Cardiac fibroblast (primary cell): ENCODE measurements at places on chromosomes 6 and 20.

GRCh38 chr6:163444077-163444476 is 29.6 kb downstream of the QKI start:
- DNase-seq = no peak

DNA sequence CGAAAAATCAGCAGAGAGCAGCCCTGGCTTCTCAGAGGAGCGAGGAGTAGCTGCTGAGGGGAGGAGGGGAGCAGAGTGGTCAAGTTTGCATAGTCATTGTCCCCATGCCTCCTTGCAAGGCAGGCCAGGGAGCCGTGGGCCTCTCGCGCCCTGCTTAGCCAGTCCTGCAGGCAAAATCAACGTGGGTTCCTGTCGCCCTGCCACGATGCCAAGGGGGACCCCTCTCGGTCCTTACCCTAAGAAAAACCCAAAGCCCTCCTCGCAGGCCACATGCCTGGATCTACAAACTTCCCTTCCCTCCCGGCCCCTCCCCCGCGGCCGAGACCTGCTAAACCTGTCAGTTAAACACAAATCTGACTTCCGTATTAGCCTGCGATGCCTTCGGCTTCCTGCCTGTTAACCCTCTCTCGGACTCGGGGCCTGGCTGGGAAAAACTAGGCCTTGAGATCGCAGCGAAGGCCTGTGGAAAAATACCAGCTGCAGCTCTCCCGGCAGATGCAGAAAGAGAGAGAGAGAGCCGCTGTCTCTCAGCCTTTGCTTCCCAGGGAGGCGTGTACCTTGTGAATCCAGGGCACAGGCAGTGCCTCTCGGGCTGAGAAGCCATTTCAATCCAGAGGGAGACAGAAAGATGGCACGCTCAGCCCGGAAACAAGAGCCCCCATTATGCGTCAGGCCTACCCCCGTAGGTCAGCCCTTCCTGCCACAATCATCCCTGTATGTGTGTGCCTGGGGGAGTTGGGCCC is 968 bp upstream of the ZMYND8 start:
- DNase-seq = peak; percentile 88

DNA sequence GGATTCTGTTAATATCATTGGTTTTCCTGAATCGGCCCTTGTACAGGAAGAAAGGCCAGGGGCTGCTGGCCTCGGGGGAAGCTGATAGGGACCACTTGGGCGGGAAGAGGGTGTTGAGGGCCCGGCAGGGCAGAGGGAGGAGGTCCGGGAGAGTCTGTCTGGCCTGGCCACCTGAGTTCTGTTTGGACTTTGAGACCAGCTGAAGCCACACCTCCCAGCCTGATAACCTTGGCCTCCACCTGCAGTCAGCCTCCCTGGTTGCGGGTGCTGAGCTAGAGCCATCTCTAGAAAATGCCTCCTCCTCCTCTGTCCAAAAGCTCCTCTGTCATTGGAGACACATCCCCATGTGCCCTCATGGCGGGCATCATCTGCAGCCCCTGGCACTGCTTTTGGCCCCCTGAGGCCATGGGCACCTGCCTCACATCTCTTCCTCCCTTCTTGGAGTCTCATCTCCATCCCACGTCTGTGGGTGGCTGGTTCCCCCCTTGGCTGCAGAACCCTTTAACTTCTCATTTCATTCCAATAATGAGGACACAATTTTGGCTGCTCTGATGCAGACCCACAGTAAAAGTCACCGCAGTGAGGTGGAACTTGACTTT is 16.6 kb downstream of the APCDD1L start:
- no peak for DNase-seq

DNA sequence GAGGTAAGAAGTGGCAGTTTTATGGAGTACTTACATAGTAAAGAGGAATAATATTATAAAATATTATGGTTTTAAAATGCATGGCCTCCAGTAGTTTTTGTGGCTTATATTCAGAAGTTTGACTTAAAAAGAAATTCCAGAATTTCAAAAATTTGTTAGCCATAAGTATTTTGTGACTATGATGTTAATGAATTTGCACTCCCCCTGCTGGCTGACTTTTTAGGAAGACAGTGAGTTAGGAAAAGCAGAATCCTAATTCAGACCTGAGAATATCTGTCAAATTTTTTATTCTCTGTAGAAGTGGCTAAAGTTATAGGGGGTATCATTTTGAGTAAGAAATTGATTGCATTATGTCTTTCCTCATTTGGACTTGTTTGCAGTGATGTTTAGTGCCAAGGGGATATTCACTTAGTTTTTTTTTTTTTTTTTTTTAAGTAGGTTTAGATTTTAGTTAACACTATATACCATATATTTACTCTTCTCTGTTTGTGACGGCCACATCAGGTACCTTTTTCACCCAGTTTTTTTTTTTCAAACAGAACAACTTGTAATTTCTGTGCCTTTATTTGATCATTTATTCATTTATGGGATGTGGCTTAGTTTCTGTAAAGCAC is 40.8 kb downstream of the ZFAND3 start:
- DNase-seq = peak; percentile 69

DNA sequence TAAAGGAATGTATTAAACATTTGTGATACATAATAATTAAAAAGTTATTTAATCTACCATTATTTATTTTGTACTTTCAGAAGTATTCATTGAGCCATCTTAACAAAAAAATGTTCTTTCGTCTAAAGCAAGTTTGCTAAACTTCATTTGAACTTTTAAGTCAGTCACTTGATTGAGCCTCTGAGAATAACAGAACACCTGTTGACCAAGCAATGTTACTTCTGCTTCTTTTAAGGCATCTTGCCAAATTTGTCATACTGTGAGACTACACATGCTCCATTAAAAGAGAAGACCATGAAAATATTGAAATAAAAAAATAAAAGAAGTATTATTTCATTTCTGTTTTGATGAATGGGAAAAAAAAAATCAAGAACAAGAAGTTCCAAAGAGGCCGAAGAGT is 141.8 kb upstream of the BMP5 start:
- DNase-seq = no peak

DNA sequence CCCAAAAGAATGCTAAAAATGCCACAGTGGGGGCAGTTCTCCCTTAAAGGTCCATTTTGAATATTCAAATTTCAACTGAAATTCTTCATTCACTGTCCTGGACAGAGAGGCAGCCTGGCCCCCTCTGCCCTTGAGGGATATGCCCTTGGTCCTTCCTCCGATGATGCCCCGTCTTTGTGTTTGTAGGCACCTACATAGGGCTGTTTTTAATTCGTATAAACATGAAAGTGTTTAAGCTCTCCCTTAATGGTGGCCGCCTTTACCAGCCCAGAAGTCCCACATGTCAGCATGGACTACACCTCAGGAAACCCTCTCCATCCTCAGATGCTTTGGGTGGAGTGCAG is 70.2 kb downstream of the SSR1 start:
- no peak for DNase-seq

- DNase-seq = no peak
Measured at GRCh38 chr6:100968949-100969348, 87.8 kb upstream of the ASCC3 start.

DNA sequence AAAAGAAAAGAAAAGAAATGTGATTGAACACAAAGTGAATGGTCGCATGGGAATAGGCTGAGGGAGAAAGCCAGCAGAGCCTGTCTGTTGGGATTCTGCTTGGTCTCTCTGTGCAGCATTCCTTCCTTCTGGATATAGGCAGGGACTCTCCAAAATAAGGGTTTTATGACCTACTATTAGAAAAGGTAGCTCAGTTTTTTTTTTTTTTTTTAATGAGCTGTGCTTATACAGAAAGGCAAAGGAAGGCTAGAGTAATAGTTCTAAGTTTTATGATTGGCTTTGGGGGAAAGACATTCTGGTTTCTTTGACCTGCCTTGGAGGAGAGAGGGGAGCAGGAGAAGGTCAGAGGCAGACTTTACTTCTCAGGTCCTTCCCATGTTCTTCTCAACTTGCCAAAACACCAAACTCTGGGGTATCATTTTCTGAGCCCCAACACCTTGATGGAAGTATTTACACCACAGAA is 18.8 kb upstream of the IER3 start:
- no peak for DNase-seq

DNA sequence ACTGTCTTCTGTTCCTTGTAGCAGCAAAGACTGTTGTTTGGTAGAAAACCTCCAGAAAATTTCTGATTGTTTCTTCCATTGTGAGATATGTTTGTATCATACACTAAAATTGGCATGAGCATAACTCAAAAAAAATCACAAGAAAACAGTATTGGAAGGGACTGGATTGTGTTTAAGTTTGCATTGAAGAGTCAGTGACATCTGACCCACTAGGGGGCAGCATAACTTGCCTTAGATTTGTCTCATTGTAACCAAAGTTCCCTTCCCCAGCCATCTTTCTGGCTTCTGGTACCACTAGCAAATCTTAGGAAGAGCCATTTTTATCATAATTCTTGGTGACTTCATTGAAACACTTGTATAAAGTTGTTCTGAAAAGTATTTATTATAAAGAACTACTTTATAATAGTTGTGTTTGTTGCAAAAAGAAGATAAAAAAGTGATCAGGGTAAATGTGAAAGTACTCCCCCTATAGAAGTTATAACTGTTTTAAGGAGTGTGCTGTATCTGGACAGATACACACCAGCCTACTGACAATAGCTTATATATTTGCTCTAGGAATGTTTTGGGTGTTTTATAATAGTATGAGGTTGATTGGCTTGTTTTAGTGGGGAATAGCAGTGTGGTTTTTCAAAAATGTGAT is 7.7 kb downstream of the CSTF1 start:
- peak; percentile 89 for DNase-seq

GRCh38 chr20:62658593-62659178 is 16.4 kb downstream of the SLCO4A1 start:
- DNase-seq = no peak

- peak; percentile 39 for DNase-seq
Measured at GRCh38 chr6:5569491-5569890, 308.2 kb downstream of the FARS2 start.

DNA sequence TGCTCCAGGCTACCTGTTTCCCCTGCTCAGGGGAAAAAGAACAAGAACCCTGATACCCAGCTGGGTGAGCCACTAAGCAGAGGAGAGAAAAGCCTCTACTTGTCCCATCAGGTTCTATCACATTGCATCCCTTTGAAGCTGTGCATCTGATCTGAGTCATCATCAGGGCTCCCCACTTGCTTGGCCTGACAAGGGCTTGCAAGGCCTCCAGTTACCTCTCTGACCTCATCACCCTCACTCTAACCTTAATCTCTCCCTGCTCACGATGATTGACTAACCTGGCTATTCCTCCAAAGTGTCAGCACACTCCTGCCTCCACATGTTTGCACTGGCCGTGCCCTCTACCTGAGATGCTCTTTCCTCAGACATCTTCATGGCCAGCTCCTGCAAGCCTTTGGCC is 309.5 kb upstream of the CHD6 start:
- DNase-seq = no peak

- peak; percentile 85 for DNase-seq
Measured at GRCh38 chr6:73585566-73586415, 65.0 kb upstream of the EEF1A1 start.

DNA sequence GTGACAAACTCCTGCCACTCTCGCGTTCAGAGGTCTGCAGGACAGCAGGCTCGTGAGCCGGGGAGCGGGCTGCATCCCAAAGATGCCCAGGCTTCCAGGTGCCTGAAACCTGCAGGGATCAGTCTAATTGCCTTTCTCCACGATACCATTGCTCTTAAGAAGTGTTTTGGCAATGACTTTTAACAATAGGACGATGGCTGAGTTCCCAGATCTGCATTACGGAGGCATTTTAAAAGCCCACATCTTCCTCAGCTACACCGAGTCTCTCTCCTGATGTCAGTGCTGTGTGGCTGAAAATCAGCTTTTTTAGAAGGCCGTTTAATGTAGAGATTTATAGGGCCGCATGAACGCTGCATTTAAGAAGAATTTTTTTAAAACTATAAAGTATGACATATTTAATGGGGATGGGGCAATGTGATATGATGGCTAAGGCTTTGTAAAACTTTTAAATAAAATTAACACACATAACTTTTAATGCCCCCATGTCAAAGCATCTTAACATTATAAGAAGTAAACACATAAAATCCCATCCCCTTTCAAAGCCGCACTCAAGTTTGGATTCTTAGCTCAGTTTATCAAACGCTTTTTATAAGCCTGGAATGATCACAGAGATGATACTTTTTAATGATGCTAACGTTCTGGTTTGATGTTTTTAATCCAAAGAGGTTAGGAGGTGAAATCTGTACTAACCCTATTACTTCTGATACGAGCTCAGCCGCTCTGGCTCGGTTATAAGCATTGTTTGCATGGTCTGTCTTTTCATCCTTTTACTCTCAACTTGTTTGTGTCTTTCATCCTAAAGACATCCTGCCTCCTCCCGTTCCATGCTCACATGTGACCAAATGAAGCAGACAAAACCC is 386.0 kb downstream of the SMOC2 start:
- DNase-seq = no peak

DNA sequence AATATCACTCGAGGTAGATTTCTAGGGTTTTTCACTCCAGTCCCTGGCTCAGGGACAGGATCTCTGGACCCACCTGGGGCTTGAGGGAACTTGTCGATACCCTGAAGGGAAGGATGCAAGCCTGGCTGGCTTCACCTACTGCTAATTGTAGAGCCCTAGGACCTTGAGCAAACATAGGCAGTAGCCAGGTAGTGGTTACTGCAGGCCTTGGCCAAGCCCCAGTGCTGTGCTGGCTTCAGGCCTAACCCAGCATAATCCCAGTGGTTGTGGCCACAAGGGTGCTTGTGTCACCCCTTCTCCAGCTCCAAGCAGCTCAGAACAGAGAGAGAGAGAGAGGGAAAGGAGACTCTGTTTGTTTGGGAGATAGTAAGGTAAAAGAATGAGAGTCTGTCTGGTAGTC is 5.8 kb upstream of the MCM9 start:
- DNase-seq = no peak

GRCh38 chr6:168546151-168546550 is 105.2 kb downstream of the SMOC2 start:
- peak; percentile 19 for DNase-seq

DNA sequence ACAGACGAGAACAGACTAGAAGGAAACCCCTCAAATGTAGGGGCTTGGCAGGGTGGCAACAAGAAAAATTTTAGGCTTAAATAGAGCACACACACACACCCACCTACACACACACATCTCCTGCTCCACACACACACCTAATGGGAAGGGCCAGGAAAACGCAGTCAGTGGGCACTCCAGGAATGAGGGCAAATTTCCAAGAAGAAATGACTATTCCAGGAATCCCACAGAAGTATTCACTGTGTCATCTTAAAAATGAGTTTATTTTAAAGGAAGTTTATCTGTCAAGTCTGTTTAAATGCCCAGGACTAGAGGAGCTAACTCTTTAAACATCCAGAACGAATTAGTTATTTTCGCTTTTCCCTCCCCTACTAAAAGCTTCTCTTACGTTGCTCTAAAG is 13.0 kb downstream of the ALDH8A1 start:
- peak; percentile 72 for DNase-seq

- peak; percentile 83 for DNase-seq
Measured at GRCh38 chr20:52031563-52032303, 159.8 kb downstream of the ZFP64 start.
